ENCODE measurements at places on chromosomes 12 and 14. TPM values are rescaled to one million over a fixed set of nuclear protein-coding genes. Genes with fewer than 3 reads are reported as not detected.

The RTN1 gene
- not detected for total RNA-seq

The KRT78 gene
- not detected for total RNA-seq

The SOX5 gene
- total RNA-seq, result not detected

The PIWIL1 gene
- not detected for total RNA-seq

The KRT71 gene
- not detected for total RNA-seq

The NOVA1 gene
- total RNA-seq, result 5.2 TPM

The REC8 gene
- total RNA-seq, result 5.4 TPM

The PLXNC1 gene
- total RNA-seq, result 0.07 TPM
